Mesothelial cell of epicardium (in vitro differentiated cells): ENCODE measurements at places on chromosomes 5 and 9.

DNA sequence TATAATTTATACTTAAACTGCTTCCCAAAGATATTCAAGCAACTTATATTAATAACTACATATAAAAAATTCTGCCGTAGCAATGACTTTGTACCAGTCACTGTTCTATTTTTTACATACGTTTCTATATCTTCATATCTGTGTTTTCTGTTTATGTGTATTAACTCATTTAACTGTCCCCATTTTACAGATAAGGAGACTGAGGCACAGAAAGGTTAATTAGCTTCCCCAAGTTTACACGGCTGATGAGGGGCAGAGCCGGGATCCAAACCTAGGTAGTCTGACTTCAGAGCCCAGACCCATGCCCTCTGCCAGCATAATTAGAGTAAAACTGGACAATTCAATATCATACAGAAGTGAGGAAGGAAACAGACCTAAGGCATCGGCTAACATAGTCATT lies 259.7 kb upstream of the TUT7 start:
- H3K4me3 ChIP-seq = no peak overlapping the region
- H3K27me3 ChIP-seq = no peaks in the 10 kb centered on the region
- H3K27ac ChIP-seq = peak overlapping the region; percentile 75
- no peak for DNase-seq
- H3K36me3 ChIP-seq = peaks cover 2% of the 10 kb centered on the region
- H3K4me1 ChIP-seq = peaks cover 26% of the 10 kb centered on the region

- peaks cover 3% of the 10 kb centered on the region for H3K4me1 ChIP-seq
- H3K36me3 ChIP-seq = peaks cover 10% of the 10 kb centered on the region
- no peak overlapping the region for H3K4me3 ChIP-seq
- H3K27me3 ChIP-seq = no peaks in the 10 kb centered on the region
Measured at GRCh38 chr5:82408033-82408432, 129.9 kb upstream of the RPS23 start.

GRCh38 chr9:27382308-27382707 lies 85.4 kb upstream of the EQTN start:
- H3K36me3 ChIP-seq = no peaks in the 10 kb centered on the region
- peaks cover 63% of the 10 kb centered on the region for H3K4me1 ChIP-seq
- H3K4me3 ChIP-seq = no peak overlapping the region
- H3K27ac ChIP-seq = peak overlapping the region; percentile 68

DNA sequence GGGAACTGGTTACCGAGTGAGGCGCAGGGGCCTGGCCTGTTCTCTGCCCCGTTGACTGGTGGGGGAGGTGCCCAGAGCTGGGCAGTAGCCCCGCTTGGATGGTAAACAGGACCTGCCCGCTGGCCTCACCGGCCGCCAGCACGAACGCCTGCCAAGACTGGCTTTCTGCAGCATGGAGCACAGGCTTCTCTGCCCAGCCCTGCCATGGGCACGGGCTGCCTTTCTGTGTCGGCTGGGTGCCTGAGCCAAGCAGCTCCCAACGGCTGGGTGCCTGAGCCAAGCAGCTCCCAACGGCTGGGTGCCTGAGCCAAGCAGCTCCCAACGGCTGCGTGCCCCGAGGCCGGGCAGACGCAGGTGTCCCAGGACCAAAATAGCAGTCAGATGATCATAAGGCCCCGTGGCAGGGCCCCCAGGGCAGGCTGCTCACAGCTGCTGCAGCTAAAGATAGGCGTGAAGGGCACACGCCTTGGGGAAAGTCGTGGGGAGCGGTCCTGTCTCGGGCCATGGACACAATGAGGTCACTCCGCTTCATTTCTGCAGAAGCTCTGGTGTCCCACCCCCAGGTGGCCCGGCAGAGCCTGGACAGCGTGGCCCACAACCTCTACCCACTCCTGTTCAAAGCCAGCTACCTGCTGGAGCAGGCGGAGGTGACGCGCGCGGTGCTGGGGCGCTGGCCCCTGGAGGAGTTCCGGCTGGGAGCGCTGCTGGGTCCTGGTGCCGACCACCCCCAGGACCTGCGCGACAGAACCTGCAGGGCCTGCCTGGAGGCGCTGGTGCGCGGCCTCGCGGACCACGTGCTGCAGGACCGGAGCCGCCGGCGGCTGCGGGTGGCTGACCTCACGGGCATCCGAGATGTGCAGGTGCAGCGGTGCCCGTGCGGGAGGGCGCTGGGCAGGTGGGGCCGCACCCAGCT lies at the start of gene LRRC14B:
TSS of gene LRRC14B (plus strand) at position 460 of the 913 bp plus-strand sequence. CDS start at position 504, 44 bp downstream.
- no peak for DNase-seq
- H3K27ac ChIP-seq = no peak within 1 kb of the TSS
- H3K4me1 ChIP-seq = peaks cover 8% of the 10 kb centered on the region

- peaks cover 21% of the 10 kb centered on the region for H3K36me3 ChIP-seq
- no peaks in the 10 kb centered on the region for H3K27me3 ChIP-seq
- no peak for DNase-seq
Measured at GRCh38 chr5:150402229-150402773, 10.4 kb downstream of the CD74 start.

GRCh38 chr5:52758014-52758413 lies 29.7 kb upstream of the ITGA1 start:
- no peak overlapping the region for H3K27ac ChIP-seq
- peaks cover 3% of the 10 kb centered on the region for H3K4me1 ChIP-seq
- DNase-seq = no peak
- H3K4me3 ChIP-seq = no peak overlapping the region
- H3K36me3 ChIP-seq = no peaks in the 10 kb centered on the region

- no peaks in the 10 kb centered on the region for H3K27me3 ChIP-seq
- H3K27ac ChIP-seq = peak overlapping the region; percentile 60
- H3K4me1 ChIP-seq = peaks cover 25% of the 10 kb centered on the region
Measured at GRCh38 chr9:133822430-133823065, 84.4 kb upstream of the SARDH start.

DNA sequence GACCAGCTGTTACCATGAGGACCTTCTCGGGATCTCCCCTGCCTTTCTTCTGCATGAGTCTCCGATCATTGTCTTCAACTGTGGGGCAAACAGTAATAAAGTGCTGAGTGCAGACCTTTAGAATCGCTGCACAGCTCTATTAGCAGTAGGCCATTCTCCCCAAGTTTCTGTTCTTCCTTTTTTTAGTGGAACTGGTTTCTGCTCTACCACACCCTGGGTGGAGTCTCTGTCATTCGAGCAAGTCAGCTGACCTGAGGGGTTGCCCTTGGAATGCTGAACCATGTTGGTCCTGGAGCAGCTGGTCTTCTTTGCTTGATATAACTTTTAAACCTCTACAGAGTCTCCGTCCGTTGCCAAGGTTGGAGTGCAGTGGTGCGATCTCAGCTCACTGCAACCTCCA lies 33.4 kb upstream of the GNPDA1 start:
- no peaks in the 10 kb centered on the region for H3K27me3 ChIP-seq
- H3K36me3 ChIP-seq = no peaks in the 10 kb centered on the region
- H3K4me1 ChIP-seq = no peaks in the 10 kb centered on the region
- no peak overlapping the region for H3K4me3 ChIP-seq
- no peak overlapping the region for H3K27ac ChIP-seq

DNA sequence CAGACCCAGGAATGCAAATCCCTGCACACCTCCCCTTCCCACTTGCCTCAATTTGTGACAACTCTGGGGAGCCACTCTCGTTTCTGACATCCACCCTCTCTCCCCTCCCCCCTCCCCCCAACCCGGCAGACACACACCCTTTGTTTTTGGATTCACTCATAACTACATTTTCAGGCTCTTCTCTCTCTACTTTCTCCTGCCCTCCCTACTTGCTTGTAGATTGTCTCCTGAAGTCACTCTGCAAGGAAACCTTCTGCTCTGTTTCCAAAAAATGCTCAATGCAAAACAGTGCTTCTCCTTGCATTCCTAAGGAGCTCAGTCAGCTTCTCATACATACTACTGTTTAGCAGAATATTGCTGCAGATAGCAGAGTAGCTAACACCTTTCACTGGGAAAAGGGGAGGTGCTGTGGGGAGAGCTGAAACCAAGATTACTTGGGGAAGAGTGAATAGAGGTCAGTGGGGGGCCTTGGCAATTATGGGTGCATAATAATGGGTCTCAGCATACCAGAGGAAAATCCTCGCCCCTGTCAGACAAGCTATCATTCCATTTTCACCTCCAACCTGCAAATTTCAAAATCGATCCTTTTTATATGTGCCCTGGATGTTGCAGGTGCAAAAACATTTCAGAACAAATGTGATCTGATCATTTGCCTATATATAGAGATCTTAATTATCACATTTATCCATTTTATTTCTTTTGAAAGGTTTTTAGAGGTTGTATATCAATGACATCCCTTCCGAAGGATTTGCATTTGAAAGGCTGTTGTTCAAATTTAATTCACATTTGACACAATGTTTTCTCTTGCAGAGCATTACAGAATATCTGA lies 1860.7 kb upstream of the WWC1 start:
- H3K27me3 ChIP-seq = no peaks in the 10 kb centered on the region
- no peak overlapping the region for H3K27ac ChIP-seq
- H3K4me1 ChIP-seq = peaks cover 12% of the 10 kb centered on the region
- no peak for DNase-seq
- H3K4me3 ChIP-seq = no peak overlapping the region

- H3K4me3 ChIP-seq = no peak overlapping the region
- H3K27ac ChIP-seq = no peak overlapping the region
- peaks cover 2% of the 10 kb centered on the region for H3K27me3 ChIP-seq
- H3K4me1 ChIP-seq = peaks cover 24% of the 10 kb centered on the region
Measured at GRCh38 chr9:76718166-76718565, 46.1 kb upstream of the PCA3 start.

DNA sequence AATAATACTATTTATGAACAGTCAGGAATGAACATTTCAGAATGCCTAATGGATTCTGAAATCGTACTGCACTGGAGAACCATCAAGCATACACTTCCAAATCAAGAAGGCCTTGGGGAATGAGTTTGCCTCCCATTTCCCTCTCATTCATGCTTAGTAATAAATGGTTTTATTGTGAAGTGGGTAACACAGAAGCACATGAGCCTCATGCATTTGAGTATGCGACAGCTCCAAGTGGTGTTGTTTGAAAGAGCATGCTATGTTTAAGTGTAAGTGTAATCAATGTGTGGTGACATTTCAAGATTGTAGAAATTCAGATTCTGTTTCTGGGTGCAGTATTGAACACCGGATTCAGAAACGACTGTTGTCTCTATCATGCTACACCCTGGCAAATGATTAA lies 60.0 kb downstream of the SGCD start:
- H3K27me3 ChIP-seq = peaks cover 5% of the 10 kb centered on the region
- peaks cover 15% of the 10 kb centered on the region for H3K4me1 ChIP-seq
- no peak for DNase-seq
- no peak overlapping the region for H3K4me3 ChIP-seq
- no peak overlapping the region for H3K27ac ChIP-seq
- no peaks in the 10 kb centered on the region for H3K36me3 ChIP-seq

GRCh38 chr9:98318834-98319478 lies 63.5 kb upstream of the TBC1D2 start:
- H3K4me3 ChIP-seq = no peak overlapping the region
- no peaks in the 10 kb centered on the region for H3K4me1 ChIP-seq
- H3K36me3 ChIP-seq = no peaks in the 10 kb centered on the region
- no peak overlapping the region for H3K27ac ChIP-seq

- peaks cover 34% of the 10 kb centered on the region for H3K4me1 ChIP-seq
- no peaks in the 10 kb centered on the region for H3K27me3 ChIP-seq
- peaks cover 7% of the 10 kb centered on the region for H3K36me3 ChIP-seq
- peak overlapping the region; percentile 54 for H3K27ac ChIP-seq
- H3K4me3 ChIP-seq = no peak overlapping the region
- DNase-seq = no peak
Measured at GRCh38 chr9:71928806-71929205, 17.4 kb downstream of the C9orf85 start.

DNA sequence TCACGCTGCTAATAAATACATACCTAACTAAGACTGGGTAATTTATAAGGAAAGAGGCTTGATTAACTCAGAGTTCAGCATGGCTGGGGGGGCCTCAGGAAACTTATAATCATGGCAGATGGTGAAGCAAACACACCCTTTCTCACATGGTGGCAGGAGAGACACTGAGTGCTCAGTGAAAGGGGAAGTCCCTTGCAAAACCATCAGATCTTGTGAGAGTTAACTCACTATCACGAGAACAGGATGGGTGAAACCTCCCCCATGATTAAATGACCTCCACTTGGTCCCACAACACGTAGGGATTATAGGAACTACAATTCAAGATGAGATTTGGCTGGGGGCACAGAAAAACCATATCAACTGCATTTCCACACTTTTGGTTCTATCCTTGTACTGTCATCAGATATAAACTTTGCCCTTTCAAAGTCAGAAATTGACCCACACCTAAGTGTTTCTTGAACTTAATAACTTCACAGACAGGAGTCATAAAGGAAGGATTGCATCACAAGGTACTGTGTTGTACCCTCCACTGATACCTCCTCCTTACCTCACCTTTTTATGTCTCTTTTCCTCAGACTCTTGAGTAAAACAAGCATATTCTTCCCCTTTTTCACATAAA lies 319.1 kb upstream of the PIK3R1 start:
- DNase-seq = no peak
- no peaks in the 10 kb centered on the region for H3K4me1 ChIP-seq
- no peak overlapping the region for H3K27ac ChIP-seq
- no peak overlapping the region for H3K4me3 ChIP-seq

DNA sequence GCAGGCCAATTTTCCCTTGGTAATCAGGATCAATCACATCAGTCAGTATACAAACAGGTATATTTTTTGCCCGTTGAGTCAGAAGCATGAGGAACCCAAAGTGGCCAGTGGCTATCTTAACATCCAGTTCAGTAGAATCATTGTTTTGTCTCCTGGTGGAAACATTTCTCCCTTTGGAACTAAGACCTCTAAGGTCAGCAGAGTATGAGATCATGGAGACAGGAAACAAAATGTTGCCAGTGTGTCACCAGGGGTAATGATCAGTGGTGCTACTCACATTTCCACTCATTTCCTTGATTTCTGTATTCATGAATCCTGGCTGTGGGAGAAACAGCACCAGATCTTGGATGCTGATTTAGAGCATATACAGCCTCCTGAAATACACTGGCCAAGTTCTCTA lies 553.0 kb downstream of the CSNK1G3 start:
- H3K4me1 ChIP-seq = peaks cover 26% of the 10 kb centered on the region
- no peak overlapping the region for H3K27ac ChIP-seq
- H3K27me3 ChIP-seq = no peaks in the 10 kb centered on the region
- peaks cover 6% of the 10 kb centered on the region for H3K36me3 ChIP-seq

DNA sequence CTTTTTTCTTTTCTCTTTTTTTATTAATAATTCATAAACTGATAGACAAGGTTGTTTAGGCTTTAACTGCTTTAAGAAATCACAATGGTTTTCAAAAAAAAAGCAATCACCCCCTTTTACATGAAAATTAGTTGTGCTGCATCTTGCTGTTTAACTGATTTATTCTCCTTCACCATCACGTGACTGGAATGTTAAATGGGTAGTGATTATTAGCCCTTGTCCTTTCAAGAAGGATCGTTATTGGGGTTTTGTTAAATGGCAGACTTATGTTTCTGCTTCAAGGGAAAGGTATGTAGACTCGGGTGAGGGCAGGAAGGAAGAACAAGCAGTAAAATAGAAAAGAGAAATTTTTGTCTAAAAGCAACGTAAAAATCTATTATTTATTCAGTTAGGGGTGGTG lies 175.6 kb upstream of the TLE4 start:
- no peaks in the 10 kb centered on the region for H3K4me1 ChIP-seq
- no peak for DNase-seq
- no peak overlapping the region for H3K4me3 ChIP-seq
- H3K27me3 ChIP-seq = peaks cover 5% of the 10 kb centered on the region
- no peak overlapping the region for H3K27ac ChIP-seq
- H3K36me3 ChIP-seq = no peaks in the 10 kb centered on the region
